ENCODE measurements at places on chromosomes 12 and 14.

- no peak for DNase-seq
These were observed 57.8 kb downstream of the DPF3 start for GRCh38 chr14:72836085-72836484.

GRCh38 chr14:65261425-65261920, 151.1 kb upstream of the FUT8 start:
- DNase-seq, result no peak

DNA sequence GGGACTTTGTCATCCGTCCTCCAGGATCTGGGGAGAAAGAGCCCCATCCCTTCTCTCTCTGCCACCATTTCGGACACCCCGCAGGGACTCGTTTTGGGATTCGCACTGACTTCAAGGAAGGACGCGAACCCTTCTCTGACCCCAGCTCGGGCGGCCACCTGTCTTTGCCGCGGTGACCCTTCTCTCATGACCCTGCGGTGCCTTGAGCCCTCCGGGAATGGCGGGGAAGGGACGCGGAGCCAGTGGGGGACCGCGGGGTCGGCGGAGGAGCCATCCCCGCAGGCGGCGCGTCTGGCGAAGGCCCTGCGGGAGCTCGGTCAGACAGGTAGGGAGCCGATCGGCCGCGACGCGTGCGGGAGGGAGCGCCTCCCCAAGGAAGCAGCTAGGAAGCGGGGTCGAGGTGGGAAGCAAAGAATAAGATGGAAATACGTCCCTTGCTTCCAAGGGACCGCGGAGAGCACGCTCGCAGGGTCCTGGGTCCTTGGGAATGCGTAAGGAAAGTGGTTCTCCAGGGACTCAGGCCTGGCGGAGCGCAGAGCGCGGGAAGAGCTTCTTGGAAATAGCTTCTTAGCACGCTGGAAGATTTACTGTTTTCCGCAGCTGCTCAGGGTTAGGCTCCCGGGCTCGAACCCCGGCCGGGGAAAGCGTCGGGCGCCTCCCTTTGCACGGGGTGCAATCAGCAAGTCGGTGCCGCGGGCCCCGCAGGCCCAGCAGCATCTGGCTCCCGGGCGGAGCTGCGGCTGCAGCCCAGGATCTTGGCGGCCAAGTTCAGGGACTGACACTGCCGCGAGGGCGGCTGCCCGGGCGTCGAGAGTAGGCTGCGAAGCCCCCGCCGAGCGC, 457 bp downstream of the SOCS2 start:
- DNase-seq, result peak; percentile 12

GRCh38 chr14:105805701-105806100, 279.3 kb downstream of the TMEM121 start:
- DNase-seq, result no peak

DNA sequence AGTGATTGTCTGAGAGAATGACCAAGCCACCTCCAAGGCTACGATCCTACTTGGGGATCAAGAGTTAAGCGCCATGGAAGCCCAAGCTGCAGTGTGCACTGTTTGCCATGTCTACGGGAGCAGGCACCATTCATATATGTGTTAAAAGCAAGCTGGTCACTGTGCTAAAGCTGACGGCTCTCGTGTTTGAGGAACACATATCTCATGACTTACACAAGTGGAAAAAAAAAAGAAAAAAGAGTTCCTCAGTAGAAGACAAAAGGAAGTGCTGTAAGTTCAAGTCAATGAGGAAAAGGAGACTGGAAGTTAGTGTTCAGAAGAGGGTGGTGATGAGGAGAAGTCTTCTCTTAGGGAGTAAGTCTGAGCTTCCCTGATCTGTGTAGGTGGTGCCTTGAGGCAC, 4.9 kb upstream of the PTCSC3 start:
- no peak for DNase-seq

DNA sequence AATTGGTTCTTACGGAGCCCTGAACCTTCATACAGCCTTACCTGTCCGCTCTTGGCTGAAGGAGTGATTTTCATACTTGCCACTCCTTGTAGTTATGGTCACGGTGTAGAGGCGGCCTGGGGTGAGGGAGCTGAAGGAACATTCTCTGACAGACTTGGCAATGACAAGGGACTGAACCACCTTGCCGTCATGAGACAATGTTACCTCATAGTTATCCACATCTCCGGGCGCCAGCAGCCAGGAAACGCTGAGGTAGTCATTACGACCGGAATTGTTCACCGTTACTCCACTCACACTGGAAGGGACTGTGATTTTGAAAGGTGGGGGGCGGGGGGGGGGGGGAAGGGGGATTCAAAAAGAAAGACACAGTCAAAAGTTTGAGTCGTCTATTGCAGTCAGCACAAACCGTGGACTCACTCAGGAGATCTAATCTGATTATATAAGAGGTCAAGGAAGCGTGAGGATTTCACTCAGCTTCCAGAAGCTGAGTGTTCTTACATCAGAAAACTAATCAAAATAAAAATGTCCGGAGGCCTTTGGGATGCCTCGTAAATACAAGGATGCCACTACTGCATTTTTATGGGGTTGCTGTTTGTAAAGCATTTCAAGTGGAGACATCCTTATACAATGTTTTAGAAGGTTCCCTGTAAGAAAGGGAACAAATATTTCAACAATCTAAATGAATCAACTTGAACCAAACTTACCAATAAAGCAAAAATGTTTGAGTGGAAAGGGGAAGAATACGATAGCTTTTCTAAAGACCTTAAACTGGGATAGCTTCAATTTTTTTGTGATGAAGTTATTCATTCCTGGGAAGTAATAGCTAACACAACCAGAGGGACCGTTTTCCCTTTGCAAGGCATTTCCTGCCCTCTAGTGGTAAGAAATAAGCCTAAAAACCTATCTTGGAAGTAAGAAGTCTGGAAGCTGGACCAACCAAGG, 60.6 kb downstream of the PTPRB start:
- no peak for DNase-seq

GRCh38 chr12:132124766-132125425, 19.2 kb downstream of the DDX51 start:
- DNase-seq, result no peak

DNA sequence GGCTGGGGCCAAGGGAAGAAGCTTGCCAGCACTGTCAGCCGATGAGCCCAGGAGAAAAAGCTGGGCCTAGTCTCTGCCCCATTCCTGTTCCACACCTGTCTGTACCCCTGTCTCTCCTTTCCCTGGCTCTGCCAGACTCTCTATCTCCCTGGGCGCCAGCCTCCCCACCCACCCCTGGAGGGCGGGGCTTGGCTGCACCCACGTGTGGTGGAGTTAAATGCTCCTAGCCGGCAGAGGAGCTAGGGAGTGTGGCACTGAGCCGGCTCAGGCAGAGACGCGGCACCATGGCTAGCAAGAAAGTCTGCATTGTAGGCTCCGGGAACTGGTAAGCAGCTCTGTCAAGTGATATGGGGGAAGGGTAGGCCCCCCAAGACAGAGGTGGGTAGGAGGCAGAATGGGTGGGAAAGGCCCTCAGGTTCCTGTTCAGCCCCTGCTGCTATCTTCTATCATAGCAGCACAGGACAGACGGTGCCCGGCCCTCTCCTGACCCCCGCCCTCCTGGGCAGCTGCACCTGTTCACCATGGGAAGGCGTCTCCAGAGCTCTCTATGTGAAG, at the start of gene GPD1:
TSS of gene GPD1 (plus strand) at position 242 of the 555 bp plus-strand sequence. CDS start at position 285, 43 bp downstream.
- no peak for DNase-seq

GRCh38 chr12:70359458-70360197, 6.5 kb upstream of the KCNMB4 start:
- DNase-seq, result no peak

DNA sequence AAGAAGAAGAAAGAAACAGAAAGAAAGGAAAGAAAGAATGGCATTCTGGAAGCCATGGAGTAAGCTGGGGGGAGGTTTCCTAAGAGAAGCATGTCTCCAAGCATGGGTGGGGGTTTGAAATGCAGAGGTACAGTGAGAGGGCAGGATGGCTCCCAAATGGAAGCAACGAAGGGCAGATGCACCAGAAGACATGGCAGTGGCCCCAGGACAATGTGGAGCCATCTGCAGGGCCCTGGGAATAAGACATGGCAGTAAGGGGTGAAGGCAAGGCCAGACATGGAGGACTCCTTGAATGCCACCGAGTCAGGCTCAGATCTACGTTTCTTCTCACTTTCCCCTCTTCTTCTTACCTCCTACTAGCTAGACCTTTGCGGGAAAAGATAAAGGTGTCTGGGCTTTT, 4.7 kb upstream of the COL2A1 start:
- DNase-seq, result no peak

DNA sequence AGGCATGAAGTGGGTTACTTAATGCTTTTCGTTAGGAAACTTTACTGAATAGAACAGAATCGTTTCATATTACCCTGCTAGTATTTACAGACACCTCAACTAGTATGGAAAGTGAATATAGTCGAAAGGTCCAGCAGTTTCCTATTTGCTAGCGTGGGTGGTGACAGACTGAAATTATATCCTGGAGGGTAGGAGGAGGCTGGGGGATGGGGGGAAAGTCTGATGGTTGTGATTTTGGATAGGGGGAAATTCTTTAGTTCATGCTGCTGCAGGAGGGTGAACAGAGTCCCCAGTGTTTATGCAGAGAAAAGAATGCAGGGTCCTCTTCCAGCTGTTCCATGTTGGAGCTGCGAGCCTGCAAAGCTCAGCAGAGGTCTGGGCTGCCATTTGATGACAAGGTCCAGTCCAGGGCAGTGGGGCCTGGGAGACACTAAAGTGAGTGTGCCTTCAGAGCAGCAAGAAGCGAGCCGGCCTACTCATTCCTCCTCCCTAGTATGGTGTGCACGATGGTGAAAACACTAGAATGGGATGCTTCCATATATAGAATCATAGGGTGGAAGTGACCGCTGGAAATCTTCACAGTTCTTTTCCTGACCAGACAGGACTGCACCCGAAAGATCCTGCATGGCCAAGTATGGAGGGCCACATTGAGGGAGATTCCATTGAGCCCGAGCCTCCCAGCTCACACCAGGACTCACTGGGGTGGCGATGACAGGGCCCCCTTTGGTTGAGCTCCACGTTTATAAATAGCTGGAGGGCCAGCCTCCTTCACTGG, 2.1 kb downstream of the SAMD4A start:
- DNase-seq, result no peak

DNA sequence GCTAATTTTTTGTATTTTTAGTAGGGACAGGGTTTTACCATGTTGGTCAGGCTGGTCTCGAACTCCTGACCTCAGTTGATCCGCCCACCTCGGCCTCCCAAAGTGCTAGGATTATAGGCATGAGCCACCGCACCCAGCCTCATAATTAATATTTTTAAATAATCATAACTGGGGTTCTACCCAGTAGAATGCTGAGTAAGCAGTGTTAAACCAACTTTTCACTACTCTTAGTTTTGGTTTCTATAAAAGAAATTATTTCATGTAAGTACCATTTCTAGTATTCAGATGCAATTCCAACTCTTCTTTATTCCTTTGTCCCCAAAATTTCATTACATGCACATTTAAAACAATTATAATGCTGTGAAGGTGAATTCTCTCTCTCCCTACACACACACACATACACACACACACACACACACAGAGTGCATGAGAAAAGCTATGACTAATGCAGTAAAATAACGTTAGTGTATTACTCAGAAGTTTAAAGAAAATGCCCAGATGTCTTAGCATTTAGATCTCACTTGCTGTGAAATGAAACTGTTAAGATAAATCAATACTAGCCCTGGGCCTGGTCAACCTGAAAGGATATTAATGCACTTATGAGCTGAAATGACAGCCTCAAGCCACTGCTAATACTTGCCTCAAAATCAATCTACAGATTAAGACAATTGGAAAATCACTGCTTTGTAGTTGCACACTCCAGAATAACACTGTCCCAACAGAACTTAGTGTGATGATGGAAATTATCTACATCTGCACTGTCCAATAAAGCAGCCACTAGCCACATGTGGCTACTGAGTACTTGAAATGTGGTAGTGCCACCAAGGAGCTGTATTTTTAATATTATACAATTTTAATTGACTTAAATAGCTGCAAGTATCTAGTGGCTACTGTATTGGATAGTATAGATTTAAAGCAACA, 36.0 kb downstream of the PTPN21 start:
- no peak for DNase-seq

- DNase-seq, result no peak
These were observed 84.1 kb downstream of the IGF1 start for GRCh38 chr12:102396276-102396675.

- no peak for DNase-seq
These were observed 96.7 kb downstream of the ETV6 start for GRCh38 chr12:11746024-11746771.

- no peak for DNase-seq
These were observed 206.7 kb upstream of the CPNE8 start for GRCh38 chr12:39112064-39112463.

DNA sequence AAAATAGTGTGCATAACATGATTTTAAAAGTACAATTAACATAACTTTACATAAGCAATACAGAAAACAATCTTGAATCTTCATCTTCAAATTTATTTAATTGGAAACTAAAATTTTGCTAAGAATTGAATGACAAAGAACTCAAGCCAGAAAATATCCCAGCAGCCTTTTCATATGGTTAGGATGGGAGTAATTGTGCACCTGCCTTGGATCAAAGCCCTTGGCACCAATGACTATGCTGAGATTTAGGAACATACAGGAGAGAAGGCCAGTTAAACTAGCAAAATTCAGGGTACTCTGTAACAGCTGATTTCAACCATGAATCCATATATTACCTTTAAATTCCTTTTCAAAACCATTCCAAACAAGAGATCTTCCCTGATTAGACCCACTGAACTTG, 5.8 kb downstream of the KERA start:
- DNase-seq, result no peak

DNA sequence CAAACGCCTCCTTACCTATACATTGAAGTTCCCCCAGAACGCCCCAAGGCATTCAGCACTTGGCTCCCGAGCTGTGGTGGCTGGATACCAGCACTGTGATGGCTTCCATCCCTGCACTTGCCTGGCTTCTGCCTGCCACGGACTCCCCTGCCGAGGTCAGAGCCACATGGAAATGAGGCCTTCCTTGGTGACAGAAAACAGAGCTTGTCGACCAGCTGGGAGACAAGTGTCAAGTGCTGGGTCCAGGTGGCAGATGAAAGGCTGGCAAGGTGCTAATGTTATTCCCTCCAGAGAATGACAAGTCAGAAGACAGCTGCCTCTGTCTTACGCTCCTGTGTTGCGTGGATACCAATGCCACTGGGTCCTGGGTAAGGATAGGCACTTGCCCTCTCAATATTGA, 26.2 kb upstream of the GNG2 start:
- no peak for DNase-seq

GRCh38 chr12:2044165-2044564, 8.6 kb upstream of the CACNA1C start:
- no peak for DNase-seq

GRCh38 chr12:11108862-11109261, 16.7 kb upstream of the TAS2R43 start:
- no peak for DNase-seq

- DNase-seq, result no peak
These were observed 8.5 kb downstream of the SLC6A15 start for GRCh38 chr12:84904051-84904450.

DNA sequence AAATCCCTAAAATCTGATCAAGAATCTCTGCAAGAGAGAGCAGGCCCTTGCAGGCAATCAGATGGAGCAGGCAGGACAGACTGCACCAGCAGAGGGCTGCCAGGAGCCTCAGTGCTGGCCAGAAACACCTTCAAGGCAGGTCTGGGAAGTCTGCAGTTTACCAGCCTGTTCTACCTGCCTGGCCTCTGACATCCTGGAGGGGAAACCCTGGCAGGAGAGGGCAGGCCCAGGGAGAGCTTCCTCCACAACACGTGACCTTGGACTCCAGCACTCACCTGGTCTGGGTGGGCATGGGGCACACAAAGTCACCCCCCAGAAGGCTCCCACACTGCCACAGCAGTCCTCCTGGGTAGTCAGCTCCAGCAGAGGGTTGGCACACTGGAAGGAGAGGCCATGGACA, 56.0 kb downstream of the ISCA2 start:
- no peak for DNase-seq

GRCh38 chr12:13071305-13072280, 27.4 kb downstream of the FAM234B start:
- DNase-seq, result no peak
